ENCODE measurements at places on chromosomes 3 and 15.

GRCh38 chr3:52606373-52607085 is 70.1 kb downstream of the UQCC5 start:
- no peak for DNase-seq

GRCh38 chr15:85692321-85692720 is 102.4 kb downstream of the KLHL25 start:
- DNase-seq = no peak

DNA sequence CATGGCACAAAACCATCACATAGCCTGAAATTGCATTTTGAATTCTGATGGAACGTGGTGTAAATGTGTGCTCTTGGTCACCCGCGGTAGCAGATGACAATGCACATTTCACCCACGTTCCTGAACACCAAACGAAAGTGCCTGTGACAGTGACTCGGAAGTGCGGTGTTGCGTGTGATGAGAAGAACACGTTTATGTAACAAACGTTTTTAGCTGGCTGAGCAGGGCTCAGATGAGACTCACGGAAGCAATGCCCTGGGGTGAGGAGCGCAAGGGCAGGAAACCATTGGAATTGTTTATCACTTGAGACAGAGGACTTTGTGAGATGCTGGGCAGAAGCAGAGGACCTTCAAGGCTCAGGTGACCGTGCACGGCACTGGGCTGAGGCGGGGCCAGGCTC is 449.2 kb upstream of the CFAP20DC start:
- no peak for DNase-seq

DNA sequence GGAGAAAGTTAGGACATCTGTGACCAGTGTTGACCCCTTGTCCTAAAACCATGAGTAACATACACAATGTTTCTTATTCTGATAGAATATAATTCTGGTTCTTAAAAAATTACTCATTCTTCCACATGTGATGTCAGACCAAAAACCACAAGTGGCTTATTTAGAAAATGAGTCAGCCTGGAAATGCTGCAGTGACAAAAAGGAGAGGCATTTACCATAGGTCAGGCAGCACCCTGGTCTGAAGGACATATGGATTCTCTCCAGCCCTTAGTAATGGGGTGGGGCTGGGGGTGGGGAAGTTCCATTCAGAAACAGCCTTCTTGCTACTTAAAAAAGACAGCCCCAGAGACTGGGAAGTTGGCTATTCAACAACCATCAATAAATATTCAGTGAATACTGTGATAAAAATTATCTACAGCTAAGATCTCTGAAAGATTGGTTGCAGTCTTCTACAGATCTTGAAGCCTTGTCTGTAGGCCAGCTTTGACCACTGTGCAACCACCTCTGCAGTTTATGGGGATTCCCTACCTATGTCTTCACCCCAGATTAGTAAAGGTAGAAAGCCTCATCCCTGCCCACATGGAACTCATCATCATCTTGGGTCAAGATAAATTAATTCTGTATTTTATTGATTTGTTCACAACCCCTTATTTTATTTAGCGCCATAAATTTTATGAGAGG is 34.9 kb upstream of the TIMP4 start:
- no peak for DNase-seq

DNA sequence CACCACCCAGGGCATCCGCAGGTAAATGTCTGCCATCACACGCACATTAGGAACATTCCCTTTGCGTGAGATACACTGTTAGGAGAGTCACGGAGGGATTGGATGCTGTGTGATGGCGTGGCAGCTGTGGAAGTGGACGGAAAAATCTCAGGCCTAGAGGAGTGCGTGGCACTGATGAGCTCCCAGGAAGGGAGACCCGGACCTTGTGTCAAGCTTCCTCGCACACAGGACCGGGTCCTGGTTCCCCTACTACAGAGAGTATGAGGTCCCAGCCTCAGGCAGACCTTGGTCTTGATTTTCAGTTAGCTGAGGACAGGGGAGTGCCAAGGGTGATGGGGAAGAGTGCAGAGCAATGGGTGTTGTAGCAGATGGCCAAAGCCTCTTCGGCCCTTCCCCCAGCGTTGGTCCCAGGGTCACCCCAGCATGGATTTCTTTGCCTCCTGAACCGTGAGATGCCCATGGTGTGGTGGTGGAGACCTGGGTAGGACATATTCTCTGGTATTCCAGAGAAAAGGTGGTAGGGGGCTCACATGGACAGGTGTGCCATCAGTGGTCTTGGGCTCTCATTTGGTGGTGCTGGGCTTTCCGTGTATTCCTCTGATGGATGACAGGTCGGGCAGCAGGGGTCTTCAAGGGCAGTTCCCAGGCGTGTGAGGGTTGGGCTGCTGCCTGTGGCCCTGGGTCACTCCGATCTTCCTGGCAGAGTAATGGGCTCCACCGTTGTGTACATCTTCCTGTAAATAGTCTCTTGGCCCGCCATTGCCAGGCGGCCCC is 105.1 kb downstream of the SNRPN start:
- DNase-seq = no peak

GRCh38 chr15:31338318-31338878 is 11.8 kb downstream of the KLF13 start:
- DNase-seq = no peak
